ENCODE measurements at places on chromosomes 7 and 10. TPM values are rescaled to one million over a fixed set of nuclear protein-coding genes. Genes with fewer than 3 reads are reported as not detected.

GRCh38 chr7:96314402-96315124 is 7.3 kb downstream of the SLC25A13 start:
- DNase-seq: no peak

EPC1 gene
- polyA plus RNA-seq: 12.3 TPM

- no peak for DNase-seq
Measured at GRCh38 chr7:47721670-47722069, 139.8 kb upstream of the TNS3 start.

OR2A42 gene
- 0.13 TPM for polyA plus RNA-seq

GRCh38 chr10:13346283-13347042 is 1.6 kb downstream of the SEPHS1 start:
- DNase-seq: peak; percentile 24

DNA sequence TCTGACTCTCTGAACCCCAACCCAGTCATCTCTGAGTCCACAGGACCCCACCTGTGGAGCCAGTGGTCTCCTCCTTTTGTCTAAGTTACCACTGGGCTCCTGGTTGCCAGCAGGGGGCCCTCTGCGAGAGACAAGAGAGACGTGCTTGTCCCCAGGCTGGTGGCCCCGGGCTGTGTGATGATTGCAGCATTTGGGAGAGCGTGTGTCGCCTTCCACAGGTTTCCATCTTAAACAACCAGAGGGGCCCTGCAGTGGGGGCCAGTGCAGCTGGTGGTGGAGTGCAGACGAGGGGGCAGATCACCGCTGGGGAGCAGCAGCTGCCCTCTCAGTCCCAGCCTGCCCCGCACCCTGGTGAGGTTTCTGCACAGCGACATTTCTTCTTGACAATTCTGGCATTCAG is 122.4 kb upstream of the PPP2R2D start:
- DNase-seq: no peak

Data from kidney (tissue), 22 donors.